ENCODE measurements at places on chromosomes 5 and 9.

DNA sequence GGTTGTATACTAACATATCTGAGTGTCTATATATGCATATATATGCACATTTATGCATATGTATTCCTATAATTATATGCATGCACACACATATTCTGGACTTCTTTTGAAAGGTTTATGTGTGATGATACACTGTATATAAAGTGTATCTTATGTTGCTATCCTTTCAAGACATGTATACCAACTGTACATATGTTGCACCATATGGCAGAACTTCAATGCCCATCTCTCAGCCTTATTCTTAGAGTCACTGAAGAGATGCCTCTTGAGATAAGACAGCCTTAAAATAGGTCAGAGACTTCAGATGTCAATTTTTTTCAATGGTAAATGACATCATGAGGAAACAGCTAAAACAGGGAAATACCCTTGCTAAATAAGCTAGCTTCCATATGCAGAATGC, 461.4 kb downstream of the SPATA31D1 start:
- no peak for DNase-seq

DNA sequence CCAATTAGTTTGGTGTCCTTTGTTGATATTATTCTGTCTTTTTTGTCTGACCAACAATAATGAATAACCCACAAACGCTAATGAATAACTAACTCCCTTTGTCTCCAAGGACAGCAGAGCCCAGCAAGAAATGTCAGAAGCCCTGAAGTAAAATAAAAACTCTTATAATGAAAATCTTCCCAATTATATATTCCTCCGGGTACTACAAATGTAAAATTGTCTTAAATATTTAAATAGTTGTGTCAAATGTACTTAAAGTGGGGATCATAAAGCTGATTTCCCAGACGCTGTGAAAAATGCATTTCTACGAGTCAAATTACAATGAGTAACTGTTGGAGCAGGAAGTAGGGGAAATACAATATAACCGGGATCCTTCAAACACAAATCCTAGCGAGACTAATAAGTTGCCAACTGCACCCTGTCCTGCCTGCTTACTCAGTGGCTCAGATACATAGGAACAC, 22.3 kb downstream of the GLIS3 start:
- no peak for DNase-seq

DNA sequence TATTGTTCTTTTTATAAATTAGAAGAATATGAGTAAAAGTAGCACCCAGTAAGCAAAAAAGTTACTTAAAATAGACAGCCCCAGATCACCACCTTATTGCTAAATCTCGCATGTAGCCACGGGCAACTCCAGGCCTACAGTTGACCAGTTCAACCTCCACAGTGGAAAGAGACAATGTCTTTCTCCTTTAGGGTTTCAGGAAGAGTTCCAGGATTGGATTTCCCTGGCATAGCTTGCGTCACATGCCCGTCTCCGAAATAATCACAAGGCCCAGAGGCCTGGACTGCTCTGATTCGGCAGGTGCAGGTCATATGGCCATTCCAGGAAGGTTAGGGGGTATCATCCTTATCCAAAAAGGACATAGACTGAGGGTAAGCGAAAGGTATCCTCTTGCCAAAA, 9.9 kb upstream of the PFDN1 start:
- DNase-seq = no peak

DNA sequence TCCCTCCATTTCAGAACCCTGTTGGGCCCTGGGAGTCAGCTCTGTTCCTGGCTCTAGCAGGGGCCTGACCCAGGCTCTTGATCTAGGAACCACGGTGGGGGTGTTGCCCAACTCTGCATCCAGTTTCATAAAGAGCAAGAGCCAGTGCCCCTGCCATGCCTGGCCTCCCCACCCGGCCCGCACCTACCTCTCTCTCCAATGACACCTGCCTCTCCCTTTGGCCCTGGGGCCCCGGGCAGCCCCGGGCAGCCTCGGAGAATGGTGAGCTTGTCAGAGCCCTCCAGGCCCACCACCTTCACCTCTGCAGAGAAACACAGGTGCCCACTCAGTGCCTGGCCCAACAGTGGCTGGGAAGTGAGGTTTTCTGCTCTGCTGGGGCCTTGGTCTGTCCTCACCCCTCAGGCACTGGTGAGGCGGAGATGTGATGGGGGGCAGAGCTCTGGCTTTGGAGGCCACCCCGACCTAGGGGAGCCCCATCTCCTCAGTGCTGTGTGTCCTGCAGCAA, 1.5 kb downstream of the FCN1 start:
- no peak for DNase-seq

GRCh38 chr9:137694962-137695875, 76.4 kb downstream of the EHMT1 start:
- DNase-seq = no peak

DNA sequence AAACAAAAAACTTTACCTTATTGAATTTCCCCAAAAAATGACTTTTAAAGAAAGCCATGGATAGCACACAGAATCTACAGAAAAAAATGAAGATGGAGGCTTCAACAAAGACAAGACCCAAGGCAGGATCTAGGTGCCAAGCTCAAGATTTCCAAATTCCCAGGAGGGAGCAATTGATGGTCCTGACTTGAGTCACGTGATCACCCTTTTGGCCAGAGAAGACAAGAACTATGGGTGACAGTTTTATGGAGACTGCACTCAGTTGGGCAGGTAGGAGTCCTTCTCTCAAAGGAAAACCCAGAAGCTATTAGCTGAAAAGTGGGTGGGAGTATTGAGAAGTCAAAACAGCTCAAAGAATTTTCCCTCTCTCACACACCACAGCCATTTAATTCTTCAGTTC, 3.2 kb upstream of the SLIT3 start:
- DNase-seq = no peak

DNA sequence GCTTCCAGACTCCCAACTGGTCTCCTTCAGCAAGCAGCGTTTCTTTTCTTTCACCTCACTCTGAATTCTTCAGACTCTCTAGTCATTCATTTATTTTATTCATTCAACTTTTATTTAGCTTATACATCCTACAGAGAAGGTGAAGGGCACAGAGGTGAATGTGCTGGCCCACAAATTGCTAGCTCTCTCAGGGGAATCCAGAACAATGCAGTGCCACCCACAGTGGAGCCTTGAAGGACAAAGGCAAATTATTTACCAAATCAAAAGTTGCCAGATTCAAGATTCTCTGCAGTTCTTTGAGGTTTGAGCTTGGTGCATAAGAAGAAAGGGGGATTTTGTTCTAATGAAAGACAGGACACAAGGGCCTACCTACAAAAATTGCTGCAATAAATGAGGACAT, 29.7 kb downstream of the GRIA1 start:
- no peak for DNase-seq

GRCh38 chr9:110357505-110357904, 19.8 kb upstream of the TXNDC8 start:
- DNase-seq = no peak

DNA sequence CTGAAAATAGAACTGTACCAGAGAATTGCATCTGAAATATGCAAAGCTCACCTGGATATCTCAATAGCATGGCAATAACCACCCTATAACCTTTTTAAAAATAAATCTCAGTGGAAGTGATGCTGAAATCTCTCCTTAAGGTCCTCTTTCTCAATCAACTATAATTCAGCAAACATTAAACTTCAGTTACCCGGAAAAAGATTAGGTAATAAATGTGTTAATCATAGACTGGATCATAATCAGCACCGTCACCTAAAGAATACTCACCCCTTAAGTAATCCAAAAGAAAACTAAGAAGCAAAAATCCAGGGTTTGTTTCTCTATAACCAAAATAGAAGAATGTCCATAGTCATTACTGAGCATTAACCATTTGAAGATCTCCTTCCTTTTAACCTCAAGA, 44.3 kb upstream of the DENND4C start:
- no peak for DNase-seq

DNA sequence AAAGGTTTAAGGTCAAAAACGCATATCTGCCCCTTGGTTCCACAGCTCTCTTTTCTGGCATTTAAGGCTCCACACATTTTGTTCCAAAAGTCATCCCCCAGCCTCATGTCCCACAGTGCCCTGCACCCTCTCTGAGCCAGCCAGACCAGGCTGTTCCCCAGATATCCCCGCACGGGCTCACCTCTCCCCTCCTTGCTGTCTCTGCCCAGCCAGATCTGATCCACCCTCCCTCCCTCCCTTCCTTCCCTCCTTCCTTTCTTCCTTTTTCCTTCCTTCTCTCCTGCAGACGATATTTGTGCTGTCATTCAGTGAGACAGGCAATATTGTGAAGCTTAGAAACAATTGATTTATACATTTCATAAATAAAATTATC, 37.0 kb downstream of the DUSP1 start:
- DNase-seq = no peak

DNA sequence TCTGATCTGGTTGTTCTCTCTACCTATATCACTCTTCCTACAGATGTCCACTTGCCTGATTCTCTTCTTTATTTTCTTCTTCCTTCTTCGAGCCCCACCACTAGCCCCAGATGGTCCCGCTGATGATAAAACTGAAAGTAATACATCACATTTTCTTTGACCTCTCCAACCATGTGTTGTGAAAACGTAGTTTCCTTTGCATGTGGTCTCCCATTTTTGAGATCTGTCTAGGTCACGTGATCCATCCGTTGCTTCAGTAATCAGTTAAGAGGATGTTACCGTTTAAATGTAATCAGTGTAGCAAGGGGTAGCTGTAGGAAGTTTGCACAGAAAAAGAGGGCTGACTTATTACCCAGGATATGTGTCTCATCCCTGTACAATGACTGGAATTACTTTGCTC, 426.3 kb upstream of the TLE4 start:
- no peak for DNase-seq

DNA sequence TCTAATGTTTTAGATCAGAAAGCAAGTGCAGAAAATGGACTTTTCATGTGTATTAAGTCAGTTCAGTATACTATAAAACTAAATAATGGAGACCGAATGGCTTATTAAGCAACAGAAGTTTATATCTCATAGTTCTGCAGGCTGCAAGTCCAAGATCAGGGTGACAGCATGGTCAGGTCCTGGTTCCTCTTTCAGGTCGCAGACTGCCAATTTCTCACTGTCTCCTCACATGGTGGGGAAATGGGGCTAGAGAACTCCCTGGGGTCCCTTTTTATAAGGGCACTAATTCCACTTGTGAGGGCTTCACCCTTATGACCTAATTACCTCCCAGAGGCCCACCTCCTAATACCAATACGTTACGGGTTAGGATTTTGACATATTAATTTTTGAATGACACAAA, 48.7 kb downstream of the RICTOR start:
- DNase-seq = no peak

- no peak for DNase-seq
Measured at GRCh38 chr5:143662020-143662419, 149.9 kb upstream of the HMHB1 start.

GRCh38 chr5:58486290-58486689, 4.9 kb upstream of the GAPT start:
- no peak for DNase-seq

DNA sequence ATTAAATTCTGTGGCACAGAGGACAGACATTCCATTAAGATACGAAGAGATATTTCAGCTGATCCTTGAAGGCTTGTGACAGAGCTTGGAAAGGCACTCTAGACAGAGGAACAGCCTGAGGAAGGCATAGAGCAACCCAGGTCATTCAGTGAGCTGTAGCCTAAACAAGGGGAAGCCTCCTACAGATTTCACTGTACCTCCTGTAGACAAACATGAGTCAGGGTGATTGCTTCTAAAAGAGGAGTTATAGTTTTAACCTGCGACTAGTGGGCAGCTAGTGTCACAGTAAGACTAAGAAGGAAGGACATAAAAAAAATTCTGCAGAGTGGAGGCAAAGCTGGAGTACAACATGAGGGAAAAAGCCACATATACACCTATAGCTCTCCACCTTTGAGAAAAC, 43.5 kb upstream of the ANKDD1B start:
- DNase-seq = no peak

DNA sequence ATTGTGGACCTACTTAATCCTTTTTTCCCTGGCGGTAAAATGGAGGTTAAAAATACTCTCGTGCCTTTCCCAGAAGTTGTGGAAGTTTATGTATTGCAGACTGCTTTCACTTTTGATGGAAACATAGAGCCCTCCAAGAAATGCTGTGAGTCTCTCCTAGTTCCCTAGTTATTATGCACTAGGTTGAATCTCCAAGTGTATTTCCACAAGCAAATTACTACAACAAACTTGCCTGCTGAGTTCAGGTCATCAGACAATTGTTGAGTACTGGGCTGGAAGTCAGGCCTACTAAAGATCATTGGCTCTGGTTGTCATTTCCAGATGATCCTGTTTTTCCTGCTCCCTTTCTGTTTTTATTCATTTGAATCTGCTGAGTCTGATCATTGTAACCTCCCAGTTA, 104.1 kb downstream of the CD180 start:
- no peak for DNase-seq

- no peak for DNase-seq
Measured at GRCh38 chr5:83914199-83914598, 193.5 kb upstream of the HAPLN1 start.

DNA sequence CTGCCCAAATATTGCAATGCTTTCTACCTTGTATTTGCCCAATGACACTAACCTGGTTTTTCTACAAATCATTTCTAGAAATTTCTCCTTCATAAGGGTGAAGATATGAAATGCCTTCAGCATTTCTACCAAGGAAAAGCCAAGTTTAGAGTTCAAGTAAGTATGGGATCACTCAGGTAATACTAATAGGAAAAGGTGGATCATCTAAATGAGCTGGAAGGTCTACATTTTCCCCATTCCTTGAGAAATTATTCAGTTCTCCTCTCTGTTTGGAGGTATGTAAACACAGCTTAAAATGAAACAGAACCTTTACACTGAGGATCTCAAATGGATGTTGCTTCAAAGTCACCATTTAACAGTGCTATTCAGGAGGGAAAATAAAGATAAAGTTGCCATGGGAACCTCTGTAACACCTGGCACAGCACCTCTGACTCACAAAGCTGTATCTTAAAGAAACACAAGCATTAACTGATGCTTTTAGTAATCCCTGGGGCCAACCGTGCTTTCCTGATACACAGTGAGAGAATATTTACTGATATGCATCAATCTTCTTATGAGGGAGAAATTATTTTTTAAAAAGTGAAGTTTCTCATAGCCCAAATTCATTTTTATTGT, 161.3 kb downstream of the DRD1 start:
- DNase-seq = no peak

GRCh38 chr5:40171971-40172370, 507.7 kb upstream of the PTGER4 start:
- DNase-seq = no peak

DNA sequence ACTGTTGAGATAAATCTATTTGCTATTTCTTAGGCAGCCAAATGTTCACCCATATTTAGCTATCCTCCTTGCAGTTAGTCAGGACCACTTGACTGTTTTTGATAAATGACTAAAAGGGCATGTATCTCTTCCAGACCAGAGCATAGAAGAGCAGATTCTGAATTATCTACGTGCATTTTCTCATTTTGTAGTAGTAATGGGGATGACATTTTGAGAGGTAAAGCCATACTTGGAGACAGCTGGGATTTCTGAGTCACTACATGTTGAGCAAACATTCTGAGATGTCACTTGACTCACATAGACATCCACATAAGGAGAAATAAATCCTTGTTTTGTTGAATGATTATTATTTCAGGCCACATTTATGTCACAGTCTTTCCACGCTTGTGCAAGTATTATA, 297.6 kb downstream of the CDH10 start:
- no peak for DNase-seq

GRCh38 chr9:112187404-112187803, 12.3 kb upstream of the SUSD1 start:
- no peak for DNase-seq

All from stimulated activated CD4-positive, alpha-beta T cell treated with anti-CD3 and anti-CD28 coated beads, Interleukin-15, amount 100 ng/mL, for 1 hour (primary cell).